ENCODE measurements at places on chromosomes 1 and 21. TPM values are rescaled to one million over a fixed set of nuclear protein-coding genes. Genes with fewer than 3 reads are reported as not detected.

DNA sequence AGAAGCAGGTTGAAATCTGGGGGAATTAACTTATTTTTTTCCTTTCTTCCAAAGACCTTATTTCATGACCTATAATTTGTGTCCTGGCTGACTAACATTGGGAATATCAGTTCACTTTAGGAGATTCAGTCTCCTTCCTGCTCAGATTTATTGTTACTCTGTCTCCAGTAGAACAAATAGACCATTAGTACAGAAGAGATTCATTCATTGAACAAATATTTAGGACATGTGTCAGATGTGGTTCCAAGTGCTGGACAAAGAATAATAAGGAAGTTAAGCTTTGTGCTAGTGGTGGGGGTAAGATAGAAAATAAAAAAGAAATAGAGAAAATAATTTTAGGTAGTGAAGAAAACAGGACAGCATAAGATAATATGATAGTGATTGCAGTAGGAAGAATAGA is 20.3 kb downstream of the ZMYM4 start:
- DNase-seq = no peak

DNA sequence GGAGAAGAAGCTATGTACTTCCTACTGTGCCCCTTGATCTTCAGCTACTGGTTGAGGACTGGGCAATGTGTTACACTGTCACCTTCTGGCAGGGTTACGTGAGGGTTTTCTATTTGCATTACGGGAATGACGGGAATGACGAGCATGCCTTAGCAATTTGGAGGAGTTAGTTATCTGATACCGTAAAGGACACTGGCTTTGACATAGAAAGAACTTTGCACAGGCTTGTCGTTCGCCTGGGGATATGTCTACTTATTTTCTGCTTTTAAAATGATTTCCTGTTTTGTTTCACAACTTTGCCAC is 19.8 kb upstream of the ACBD6 start:
- DNase-seq = no peak

- no peak for DNase-seq
These were observed 81.2 kb downstream of the TGFB2 start for GRCh38 chr1:218426343-218426657.

- DNase-seq = no peak
These were observed 77.8 kb downstream of the BACH1 start for GRCh38 chr21:29376556-29376955.

GRCh38 chr1:153779781-153780541 is 4.8 kb downstream of the SLC27A3 start:
- no peak for DNase-seq

- no peak for DNase-seq
These were observed 70.7 kb upstream of the JUN start for GRCh38 chr1:58854576-58854975.

GRCh38 chr21:43188181-43188580 is 19.4 kb downstream of the CRYAA start:
- DNase-seq = no peak

GRCh38 chr21:35428001-35428320 is 378.9 kb upstream of the RUNX1 start:
- DNase-seq = no peak

GRCh38 chr1:194653385-194653784 is 1467.0 kb upstream of the B3GALT2 start:
- DNase-seq = no peak

DNA sequence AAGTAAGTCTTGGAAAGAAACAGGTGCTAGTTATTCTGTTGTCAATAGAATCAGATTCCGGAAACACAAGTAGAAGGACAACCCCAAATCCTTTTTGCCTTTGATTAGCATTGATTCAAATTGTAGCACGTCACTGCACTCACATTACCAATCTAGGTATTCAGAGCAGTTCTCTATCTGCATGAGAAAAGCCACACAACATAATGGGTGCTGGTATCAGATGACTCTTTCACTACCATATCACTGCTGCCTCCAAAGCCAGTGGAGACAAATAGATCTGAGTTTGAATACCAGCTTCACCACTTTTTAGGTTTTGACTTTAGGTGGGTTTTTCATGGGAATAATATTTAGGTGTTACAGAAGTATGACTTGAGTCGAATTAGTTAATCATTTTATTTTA is 38.9 kb downstream of the RTCA start:
- DNase-seq = no peak

DNA sequence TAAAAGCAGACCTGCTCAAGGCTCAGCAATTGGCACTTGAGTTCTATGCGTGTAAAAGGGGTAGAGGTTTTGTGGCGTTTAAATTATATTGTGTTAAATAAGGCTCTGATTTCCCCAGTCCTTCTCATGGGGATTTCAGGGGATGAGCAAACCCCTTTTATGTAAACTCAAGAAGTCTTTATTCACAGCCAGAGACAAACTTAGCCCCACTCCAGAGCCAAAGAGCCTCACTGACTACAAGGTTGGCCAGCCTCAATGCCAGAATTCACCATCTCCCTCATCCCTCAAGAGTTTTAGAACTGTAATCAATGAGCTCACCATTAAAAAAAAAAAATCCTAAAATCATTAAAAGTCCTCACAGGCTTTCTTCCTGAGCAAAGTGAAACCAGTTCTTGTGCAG is 107.8 kb downstream of the SLC30A10 start:
- DNase-seq = no peak

DNA sequence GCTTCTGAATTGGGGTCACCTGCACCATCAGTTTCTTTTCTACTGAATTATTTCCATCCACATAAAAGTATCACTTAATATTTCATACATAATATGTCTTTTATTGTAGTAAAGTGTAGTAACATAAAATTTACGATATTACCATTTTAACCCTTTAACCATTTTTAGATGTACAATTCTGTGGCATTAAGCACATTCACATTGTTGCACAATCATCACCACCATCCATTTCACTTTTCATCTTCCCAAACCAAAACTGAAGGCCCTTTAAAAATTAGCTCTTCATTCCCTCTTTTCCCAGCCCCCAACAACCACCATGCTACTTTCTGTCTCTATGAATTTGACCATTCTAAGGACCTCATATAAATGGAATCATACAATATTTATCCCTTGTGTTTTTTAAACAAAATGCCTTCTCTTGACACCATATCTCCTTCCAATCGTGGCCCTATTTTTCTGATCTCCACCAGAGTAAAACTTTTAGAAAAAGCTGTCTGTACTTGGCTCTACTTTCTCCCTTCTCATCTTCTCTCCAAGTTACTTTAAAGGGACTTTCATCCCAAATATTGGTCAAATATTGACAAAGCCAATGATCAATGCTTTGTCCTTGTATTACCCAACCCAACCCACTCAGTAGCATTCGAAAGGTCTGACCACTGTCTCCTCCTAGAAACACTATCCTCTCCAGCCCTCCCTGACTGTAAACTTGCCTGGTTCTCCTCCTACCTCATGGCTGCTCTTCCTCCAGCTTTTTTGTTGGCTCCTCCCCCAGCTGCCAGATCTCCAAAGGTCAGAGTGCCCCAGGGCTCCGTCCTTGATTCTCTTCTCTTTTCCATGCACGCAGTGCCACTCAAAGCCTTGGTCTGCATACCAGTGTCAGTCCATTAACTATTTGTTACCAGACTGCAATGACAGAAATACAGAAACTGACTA is 44.7 kb downstream of the SLC30A10 start:
- DNase-seq = no peak

DNA sequence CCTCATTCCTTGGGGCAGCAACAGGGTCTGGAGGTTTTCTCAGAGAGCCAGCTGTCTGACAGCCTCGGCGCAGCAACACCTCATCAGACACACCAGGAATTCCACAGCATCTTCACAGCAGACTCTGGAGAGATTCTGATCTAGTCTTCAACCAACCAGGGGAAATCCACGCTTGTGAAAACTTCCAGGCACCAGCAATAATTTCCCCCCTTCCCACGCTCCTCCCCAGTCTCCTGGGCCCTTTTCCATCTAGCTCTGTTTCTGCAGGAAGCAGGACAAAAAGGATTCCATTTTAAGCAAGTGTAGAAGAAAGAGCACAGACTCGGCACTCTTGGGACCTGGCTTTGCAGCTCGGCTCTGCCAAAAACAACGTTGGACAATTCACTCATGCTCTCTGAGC is 44.3 kb upstream of the CAPZB start:
- no peak for DNase-seq

The KCNE2 gene
- polyA plus RNA-seq = 0.93 TPM

The FAM72B gene
- 4.9 TPM for polyA plus RNA-seq

The MAP3K7CL gene
- 6.1 TPM for polyA plus RNA-seq

The FOXD2 gene
- polyA plus RNA-seq = 6.1 TPM

The LHX4 gene
- polyA plus RNA-seq = 1.6 TPM

The SLC30A10 gene
- polyA plus RNA-seq = 0.14 TPM

The OLFML3 gene
- 164 TPM for polyA plus RNA-seq

The RAB7B gene
- polyA plus RNA-seq = 3.1 TPM

The ZNF683 gene
- polyA plus RNA-seq = not detected

The GBP4 gene
- 9.9 TPM for polyA plus RNA-seq

The MYBPH gene
- 0.33 TPM for polyA plus RNA-seq
